ENCODE measurements at places on chromosomes 5 and 9.

DNA sequence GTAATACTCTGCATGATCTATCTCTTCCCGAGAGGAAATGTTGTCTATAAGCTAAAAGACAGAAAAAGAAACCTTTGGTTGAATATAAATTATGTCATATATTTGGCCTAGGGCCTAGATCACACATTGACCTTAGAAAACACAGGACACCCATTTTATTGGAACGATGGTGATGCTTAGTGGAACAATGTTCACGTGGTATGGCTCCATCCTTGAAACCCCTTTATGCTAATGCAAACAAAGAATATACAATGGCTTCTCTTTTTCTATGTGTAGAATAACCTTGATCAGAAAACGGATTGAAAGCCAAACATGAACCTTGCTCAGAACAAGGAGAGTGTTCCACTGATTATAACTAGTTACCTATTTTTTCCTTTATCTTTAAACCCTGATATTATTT lies 24.5 kb downstream of the MRPS27 start:
- no peak for DNase-seq

DNA sequence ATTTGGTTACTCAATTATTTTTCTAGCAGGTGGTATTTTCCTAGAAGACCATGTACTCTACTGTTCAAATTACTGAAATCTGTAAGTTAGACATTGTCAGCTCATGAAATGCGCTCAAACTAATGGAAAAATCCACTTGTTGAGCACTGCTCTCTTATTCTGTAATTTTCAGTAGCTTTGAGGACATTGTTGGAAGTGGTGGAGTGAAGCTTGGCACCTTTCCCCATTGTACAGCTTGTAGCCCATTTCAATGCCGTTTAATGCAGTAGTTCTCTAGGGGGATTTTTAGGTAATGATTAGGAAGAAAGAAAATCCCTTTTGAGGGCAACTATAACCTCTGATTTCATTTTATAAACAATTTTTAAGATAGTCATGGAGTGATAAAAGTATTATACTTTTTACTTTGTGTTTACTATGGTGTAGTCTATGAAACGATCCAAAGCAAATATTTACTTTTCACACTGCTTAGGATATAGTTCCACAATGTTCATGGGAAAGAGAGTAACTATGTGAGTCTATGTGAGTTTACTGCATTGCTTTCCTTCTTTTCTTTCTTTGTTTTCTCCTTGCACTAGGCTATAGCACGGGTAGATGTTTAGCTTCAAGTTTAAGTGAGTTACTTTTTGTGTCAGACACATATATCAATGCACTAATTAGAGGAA lies 165.8 kb upstream of the ANKH start:
- DNase-seq: no peak

DNA sequence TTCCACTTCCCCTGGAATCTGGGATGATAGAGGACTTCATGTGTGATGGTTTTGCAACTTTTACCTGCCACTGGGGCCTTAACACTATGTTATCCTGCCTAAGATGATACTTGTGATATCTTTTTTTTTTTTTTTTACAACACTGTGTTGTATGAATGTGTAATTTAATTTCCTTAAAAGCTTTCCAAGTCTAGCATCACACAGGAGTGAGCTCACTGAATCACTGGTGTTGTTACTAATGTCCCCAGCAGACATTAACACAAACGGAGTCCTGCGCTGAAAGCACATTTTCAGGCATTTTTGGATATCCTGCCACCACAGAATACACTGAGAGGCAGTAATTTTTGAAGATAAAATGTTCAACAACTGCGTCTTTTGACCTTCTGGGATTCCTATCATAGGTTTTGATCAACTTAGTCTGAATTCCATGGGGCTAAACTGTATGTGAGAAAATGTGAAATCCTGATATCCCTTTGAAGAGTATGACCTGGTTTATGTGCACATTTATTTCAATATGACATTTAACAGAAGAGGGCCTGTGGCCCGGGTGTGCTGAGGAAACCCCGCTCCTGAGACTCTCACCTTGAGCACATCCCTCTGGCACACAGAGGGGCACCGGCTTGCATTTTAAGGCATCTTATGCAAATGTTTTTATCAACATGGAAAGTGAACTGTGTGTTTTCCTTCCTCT lies 118.0 kb downstream of the FSTL4 start:
- no peak for DNase-seq

- DNase-seq: no peak
These were observed 17.8 kb downstream of the PTBP3 start for GRCh38 chr9:112315331-112316257.

GRCh38 chr5:16934677-16935153 lies 1.4 kb downstream of the MYO10 start:
- no peak for DNase-seq
